ENCODE measurements at places on chromosomes 6 and 20.
A peak's percentile ranks its signal among the peaks of the same experiment; 100 is the strongest.

DNA sequence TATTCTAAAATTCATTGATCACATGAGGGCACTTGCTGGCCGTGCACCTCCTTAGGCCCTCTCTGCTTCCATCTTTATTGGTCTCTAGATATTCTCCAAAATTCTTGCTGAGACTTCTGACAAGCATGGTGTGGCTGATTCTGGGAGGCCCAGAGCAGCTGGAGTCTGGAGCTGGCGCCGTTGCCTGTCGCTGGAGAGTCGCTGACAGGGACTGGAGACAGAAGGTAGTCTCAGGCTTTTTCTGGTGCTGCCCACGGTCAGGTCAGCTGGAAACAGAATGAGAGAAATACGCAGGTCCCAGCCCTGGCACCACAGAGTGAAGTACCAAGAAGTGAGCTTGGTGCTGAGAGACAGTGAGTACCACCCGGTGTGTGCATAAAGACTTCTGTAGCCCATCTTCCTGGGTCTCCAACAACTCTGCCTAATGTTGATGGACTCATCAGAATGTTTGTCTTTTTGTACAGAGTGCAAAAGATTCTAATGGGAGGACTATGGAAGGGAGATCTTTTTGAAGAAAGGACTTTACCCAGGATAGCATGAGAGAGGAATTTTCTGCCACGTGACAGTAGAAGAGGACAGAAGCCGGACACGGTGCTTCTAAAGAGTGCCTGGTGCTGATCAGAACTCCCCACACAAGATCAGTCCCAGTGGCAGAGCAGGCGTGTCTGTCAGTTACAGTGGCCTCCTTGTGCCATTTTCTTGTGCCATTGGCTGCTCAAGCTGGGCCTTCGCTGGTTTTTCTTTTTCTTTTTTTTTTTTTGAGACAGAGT lies 1.8 kb upstream of the ALDH8A1 start:
- DNase-seq = no peak

- peak; percentile 92 for DNase-seq
Observed at GRCh38 chr6:25660512-25660911, 8.5 kb downstream of the SCGN start.

GRCh38 chr6:105794239-105794638 lies 291.9 kb upstream of the PRDM1 start:
- DNase-seq = no peak

DNA sequence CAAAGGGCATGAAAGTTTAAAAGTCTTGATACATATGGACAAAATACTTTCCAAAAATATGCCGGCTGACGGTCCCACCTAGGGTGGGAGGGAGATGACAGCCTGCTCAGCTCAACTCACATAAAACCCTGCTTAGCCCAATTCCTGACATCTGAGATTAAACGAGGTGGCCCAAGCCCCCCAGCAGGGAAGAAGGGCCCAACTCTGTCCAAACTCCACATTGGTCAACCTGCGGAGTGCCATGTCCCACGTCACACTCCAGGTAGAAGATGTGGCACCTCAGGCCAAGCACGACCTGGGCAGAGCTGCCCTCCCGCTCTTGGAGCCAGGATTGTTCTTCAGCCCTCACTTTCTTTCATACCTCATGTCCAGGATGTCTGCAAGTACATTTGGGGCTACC lies 48.2 kb downstream of the FGD2 start:
- DNase-seq = no peak

DNA sequence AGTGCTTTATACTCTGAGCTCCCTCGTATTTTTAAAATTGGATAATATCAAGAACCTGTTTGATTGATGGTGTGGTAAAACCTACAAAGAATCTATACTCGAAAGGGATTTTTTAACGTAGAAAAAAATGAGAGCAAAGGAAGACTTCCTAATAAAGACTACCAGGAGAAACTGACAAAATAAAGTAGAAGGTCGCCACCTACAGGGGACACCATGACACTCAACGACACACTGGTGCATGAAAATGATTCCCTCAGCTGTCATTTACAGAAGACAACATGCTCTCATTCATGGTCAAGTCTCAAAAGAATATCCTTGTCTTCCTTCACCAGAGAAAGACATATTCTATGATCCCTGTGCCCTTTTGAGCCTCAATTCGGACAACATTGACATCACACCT lies 10.1 kb upstream of the NHSL1 start:
- peak; percentile 52 for DNase-seq

- no peak for DNase-seq
Observed at GRCh38 chr20:14310977-14311627, 26.3 kb downstream of the FLRT3 start.

DNA sequence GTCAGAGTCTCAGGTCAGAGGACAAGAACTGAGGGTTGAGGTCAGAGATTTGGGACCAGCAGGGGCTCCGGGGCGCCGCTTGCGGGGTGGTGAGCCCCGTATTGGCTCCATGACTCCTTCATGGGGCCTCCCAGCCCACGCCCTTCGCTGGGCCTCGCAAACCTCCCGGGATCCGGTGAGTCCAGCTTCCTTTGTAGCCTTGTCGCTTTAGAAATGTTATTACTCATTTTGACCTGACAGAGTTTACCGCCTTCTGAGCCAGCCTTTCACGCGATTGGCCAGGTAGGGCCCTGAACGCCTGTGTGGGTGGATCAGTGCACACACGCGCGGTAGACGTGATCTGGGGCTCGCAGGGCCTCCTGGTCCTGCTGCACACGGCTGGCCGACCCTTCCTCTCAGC lies 181.1 kb downstream of the ERMARD start:
- DNase-seq = no peak

- DNase-seq = peak; percentile 27
Observed at GRCh38 chr20:13142143-13142542, 78.9 kb upstream of the ISM1 start.

GRCh38 chr6:156167625-156168071 lies 609.5 kb upstream of the ARID1B start:
- no peak for DNase-seq

DNA sequence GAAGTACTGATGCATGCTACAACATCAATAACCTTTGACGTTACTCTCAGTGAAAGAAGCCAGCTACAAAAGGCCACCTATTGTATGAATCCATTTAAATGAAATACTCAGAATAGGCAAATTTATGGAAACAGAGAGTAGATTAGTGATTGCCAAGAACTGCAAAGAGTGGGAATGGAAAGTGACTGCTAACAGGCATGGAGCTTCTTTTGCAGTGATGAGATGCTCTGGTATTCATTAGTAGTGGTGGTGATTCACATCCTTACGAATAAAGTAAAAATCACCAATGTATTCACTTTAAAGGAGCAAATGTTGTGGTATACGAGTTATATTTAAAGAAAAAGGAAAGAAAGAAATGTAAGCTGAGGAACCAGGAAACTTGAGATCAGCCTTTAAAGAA lies 126.8 kb upstream of the SAMD5 start:
- peak; percentile 19 for DNase-seq

- DNase-seq = no peak
Observed at GRCh38 chr20:8020314-8021079, 936 bp upstream of the TMX4 start.

GRCh38 chr20:43794326-43794725 lies 67.5 kb upstream of the GTSF1L start:
- no peak for DNase-seq

GRCh38 chr6:84424956-84425355 lies 197.5 kb upstream of the CEP162 start:
- DNase-seq = no peak

DNA sequence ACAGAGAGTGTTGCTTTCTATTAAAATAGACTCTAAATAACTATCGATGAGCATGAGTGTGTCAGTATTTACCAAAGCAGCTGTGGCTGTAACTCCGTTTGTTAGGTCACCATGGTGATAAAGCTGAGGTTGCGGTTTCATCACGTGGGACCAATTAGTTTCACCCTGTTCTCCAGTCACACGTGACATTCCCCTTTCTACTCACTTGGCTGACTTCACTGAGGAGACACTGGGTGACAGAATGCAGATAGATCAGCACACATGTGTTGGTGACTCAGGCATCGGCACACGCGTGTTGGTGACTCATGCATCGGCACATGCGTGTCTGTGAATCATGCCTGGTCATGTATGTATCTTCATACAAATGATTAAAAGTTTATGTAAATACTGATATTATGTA lies 285.4 kb downstream of the THBS2 start:
- DNase-seq = peak; percentile 17

- peak; percentile 24 for DNase-seq
Observed at GRCh38 chr6:56357616-56358373, 110.4 kb upstream of the COL21A1 start.

- peak; percentile 3 for DNase-seq
Observed at GRCh38 chr6:132132422-132132821, 181.2 kb upstream of the CCN2 start.

GRCh38 chr6:91442342-91442741 lies 855.5 kb upstream of the MAP3K7 start:
- DNase-seq = no peak

DNA sequence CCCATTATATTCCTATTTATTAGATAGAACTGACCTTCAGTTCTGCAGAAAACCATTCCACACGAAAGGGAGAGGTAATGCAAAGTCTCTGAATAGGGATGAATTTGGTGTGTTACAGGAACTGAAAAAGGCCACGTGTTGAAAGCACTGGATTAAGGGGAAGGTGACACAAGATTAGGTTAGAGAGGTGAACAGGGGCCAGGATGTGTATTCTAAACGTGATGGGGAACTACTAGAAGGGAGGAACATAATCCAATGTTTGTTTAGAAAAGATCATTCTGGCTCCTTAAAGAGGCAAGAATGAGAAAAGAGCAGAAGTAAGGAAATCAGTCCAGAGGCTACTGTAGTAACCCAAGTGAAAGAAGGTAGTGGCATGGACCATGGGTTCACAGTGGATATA lies 6.3 kb upstream of the ZKSCAN8 start:
- no peak for DNase-seq

DNA sequence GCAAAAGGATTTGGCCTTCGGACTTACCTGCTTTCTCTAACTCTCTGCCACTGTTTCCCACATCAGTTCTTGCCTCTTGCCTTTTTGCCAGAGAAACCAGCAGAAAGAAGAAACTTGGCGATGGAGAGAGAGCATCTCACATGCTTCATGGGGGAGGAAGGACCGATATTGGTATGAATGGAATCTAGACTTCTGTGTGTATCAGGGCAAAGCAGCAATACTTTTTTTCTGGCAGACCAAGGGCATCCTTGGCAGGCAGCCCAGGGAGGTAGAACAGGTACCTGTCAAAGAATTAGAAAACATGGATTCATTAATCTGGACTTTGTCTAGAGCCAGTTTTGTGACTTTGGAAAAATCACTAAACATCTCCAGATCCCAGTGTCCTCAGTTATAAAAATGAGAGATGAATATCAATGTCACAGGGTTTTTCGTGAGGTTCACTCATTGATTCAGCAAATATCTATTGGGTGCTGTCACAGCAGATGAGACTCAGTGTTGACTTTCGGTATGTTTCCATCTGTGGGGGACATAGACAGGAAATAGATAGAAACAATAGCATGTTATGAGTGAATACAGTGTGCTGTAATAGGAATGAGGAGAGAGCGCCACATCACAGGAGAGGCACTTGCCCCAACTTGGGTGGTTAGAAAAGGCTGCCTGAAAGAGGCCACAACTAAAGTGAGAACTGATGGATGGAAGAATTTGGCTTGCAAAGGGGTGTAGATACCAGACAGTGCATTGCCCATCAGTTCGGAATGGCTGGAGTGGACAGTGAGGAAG lies 114.1 kb downstream of the CD83 start:
- no peak for DNase-seq

GRCh38 chr6:1347161-1347560 lies 35.3 kb downstream of the FOXQ1 start:
- no peak for DNase-seq

DNA sequence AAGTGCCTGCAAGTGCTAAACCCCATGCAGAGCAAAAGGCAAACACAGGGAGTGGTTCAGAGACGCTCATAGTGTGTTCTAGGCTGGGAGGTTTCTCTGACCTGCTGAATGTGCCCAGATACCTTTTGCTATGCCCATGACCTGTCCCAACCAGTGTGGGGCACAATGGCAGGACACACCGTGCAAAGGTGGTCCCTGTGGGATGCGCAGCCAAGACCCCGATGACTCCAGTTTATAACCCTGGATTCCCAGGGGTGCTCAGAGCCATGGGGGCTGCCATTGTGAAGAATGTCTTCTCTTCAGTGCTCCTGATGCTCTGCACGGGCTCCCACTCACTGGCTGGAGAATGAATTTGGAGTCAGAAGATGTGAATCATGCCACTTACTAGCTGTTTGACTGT lies 2.2 kb upstream of the NINL start:
- no peak for DNase-seq

DNA sequence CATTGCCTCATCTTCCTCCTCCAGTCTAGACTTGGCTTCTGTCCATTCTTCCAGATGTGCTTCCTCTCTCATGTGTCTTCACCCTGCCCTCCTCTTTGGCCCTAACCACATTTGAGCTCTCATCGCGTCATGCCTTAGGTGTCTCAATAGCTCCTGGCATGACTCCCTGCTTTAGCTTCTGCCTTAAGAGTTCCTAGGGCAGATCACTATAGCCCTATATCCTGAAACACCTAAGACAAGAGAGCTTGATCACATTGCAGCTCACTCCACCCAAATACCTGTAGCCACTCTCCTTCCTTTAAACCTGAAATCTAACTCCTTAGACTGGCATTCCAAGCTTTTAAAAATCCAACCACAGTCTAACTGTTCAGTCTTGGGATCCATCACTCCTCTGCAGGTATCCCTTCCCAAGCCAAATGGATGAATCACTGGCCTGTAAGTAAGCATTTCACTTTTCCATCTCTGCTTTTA lies 69.0 kb upstream of the STXBP5 start:
- DNase-seq = peak; percentile 98

GRCh38 chr6:133697666-133698065 lies 191.2 kb upstream of the TCF21 start:
- DNase-seq = peak; percentile 51

- peak; percentile 95 for DNase-seq
Observed at GRCh38 chr20:38073307-38074071, 39.9 kb downstream of the RPRD1B start.

GRCh38 chr6:116847227-116847626 lies 18.3 kb upstream of the GPRC6A start:
- DNase-seq = peak; percentile 36

- DNase-seq = no peak
Observed at GRCh38 chr6:3847521-3847920, 1.7 kb upstream of the FAM50B start.

DNA sequence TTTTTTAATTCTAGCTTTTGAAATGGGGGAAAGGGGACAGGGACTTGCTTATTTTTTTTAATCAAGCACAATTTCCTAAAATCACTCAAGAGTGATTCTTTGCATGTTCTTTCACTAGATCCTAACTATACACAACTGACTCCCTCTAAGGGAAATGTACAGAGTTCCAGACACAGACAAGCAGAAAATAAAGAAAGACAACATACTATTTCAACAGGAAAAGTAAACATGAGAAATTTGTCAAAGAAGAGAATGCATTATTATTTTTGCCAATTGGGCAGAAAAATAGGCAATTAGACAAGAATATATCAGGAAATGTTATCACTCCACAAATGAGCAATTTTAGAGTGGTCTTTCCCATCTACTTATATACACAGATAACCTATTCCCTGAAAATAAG lies 128.2 kb downstream of the RNGTT start:
- no peak for DNase-seq
